Mesendoderm (in vitro differentiated cells): ENCODE measurements at places on chromosomes 3 and 15.

- DNase-seq, result no peak
These were observed 26.7 kb downstream of the NBEAL2 start for GRCh38 chr3:47006145-47006651.

DNA sequence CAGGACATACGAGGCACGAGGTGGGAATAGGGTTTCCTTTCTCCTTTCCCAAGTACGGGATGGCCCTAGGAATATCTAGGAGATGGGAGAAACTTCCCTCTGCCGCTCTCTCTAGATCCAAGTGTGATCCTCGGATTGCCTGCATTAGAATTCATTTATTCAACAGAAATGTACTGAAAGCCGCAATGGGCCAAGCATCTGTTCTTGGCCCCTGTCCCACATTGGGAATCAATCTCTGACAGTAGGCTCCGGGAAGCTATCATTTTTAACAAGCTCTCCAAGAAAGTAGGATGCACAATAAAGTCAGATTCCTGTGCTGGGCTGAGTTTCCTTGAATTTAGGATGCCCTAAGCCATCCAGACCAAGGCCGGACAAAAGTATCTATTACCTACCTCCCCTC lies 37.2 kb upstream of the CA12 start:
- no peak for DNase-seq

DNA sequence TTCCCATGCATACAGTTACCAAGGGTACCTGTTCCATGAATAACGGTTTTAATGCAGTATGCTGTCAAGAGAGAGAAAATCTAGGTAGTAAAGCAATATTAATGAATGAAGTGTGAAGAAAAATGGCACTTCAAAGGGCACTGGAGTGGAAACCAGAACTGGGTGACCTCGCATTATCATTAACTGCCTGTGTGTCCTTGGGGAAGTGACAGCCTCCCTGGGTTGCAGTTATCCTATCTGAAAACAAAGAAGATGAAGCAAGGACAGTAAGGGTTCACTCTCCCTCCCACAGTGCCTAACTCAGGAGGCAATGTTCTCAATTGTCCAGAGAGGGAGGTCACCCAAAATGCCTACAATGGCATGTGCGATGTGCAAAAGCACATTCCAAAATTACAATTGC lies 15.1 kb downstream of the MTHFS start:
- DNase-seq, result no peak

- DNase-seq, result no peak
These were observed 183.0 kb upstream of the SLC24A5 start for GRCh38 chr15:47937834-47938233.

DNA sequence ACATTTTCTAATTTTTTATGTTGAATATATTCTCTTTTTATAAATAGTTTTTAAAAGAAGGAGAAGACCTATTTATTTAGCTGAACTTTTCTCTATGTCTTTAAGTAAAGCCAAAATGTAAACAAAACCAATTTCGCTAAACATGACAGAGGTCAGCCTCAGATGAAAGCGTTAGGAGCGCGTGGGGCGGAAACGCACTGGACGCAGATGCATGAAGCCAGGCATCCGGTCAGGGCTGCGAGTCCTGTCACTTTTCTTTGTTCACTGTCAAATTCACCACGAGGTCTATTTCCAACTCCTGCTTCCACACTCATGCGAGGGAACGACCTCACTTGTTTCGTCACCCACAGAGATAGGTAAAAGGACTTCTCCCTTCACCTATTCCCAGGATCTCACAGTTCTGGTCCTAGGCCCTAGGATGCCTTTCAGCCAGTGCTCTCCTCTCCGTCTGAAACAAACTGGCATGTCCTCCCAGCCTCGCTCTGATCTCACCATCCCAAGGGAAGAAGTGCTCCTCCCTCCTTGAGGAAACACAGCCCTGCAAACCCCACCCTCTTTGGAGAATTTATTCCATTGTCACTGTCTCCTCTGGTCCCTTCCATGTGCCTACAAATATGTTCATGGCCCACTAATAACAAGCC lies 57.9 kb downstream of the ITGB5 start:
- peak; percentile 78 for DNase-seq

DNA sequence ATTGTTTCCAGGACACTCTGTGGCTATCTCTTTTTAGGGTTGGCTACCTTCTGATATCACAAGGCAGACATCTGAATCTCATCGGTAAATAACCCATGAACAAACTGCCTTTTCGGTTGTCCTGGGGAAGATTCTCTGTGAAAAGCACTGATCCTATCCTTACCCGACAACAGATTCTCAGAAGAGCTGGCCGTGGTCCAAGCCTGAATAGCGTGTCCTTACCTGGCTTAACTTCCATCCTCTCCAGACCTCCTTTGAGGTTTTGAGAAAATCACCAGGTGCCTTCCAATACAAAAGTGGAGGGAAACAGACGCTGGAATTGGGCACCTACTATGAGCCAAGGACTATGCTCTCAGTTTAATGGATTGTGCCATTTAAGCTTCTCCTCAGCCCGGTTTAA lies 87.4 kb upstream of the ARHGEF3 start:
- no peak for DNase-seq

- peak; percentile 65 for DNase-seq
These were observed 223.2 kb upstream of the LMCD1 start for GRCh38 chr3:8278448-8278847.

DNA sequence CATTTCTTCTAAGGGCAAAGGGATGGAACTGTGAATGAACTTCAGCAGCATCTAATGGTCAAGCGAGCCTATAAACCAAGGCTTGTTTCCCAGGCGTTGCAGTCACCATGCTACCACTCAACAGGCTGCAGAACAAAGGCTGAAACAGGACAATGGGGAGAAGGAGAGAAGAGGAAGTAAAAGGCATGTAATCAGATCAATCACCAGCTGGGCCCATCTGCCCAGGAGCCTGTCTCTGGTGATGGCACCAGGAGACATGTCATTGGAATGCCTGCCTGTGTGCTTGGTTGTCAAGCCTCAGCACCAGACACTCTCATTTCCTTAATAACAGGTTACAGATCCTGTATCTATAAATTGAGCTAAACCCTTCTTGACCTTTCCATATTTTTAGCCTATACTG lies 81.7 kb upstream of the UMPS start:
- DNase-seq, result peak; percentile 71

GRCh38 chr3:22392859-22393258 lies 641.8 kb upstream of the ZNF385D start:
- DNase-seq, result no peak

DNA sequence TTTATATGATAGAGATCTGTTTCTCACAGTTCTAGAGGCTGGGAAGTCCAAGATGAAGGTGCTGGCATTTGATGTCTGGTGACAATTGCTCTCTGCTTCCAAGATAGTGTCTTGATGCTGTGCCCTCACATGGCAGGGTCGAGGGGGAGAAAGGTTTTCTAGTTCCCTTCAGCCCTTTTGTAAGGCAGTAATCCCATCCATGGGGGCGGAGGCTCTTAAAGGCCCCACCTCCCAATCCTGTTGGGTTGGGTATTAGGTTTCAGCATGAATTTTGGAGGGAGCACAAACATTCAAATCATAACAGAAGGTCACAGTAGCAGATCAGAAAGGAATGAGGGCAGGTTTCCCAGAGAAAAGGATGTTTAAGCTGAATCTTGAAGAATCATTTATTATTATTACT lies 601.7 kb upstream of the ZNF717 start:
- DNase-seq, result peak; percentile 6
